ENCODE measurements at places on chromosomes 5 and 9. TPM values are rescaled to one million over a fixed set of nuclear protein-coding genes. Genes with fewer than 3 reads are reported as not detected.

DNA sequence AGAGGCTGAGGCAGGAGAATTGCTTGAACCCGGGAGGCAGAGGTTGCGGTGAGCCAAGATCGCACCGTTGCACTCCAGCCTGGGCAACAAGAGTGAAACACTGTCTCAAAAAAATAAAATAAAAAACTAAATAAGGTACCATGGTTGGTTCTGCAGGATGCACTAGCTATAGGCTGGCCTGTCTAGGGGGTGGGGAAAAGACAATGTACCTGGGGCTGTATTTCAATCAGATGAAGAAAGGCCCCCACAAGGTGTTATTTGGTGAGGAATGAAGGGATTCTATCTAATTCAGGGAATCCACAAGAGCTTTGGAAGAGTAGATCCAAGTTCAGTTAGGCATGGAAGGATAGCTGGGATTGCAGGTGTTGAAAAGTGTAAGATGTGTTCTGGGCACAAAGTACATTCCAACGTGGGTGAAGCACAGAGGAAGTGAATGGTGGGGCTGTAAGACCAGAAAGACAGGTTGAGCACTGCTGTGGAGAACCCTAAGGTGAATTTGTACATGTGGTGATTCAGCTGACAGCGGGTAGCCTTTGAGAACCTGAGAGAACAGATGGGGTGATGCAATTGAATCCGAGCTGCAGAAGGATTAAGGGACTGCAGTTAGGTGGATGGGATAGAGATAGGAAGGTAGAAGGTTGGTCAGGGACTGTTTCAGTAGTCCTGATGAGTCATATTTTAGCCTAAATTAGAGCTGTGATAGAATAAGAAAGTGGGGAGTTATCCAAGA lies 71.8 kb downstream of the CAST start:
- no peak overlapping the region for H3K4me3 ChIP-seq
- H3K27ac ChIP-seq: peak overlapping the region; percentile 52
- peaks cover under 1% of the 10 kb centered on the region for H3K36me3 ChIP-seq
- DNase-seq: peak; percentile 33
- H3K4me1 ChIP-seq: peaks cover 25% of the 10 kb centered on the region

- no peak for DNase-seq
- H3K4me1 ChIP-seq: no peaks in the 10 kb centered on the region
- no peak overlapping the region for H3K27ac ChIP-seq
- H3K27me3 ChIP-seq: no peaks in the 10 kb centered on the region
Observed at GRCh38 chr9:117858561-117858960, 154.4 kb downstream of the TLR4 start.

DNA sequence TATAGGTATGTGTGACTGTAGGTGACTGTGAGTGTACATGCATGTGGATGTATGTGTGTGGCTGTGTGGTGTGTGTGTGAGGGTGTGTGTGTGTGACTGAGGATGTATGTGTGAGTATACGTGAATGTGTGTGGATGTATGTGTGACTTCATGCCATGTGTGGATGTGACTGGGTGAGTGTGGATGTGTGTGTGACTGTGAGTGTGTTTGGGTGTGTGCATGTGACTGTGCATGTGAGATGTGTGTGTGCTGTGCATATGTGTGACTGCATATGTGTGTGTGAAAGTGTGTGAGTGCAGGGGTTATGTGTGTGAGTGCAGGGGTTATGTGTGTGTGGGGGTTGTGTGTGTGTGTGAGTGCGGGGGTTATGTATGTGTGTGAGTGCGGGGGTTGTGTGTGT lies 42.3 kb downstream of the RXRA start:
- H3K27ac ChIP-seq: peak overlapping the region; percentile 92
- no peaks in the 10 kb centered on the region for H3K36me3 ChIP-seq
- no peak overlapping the region for H3K4me3 ChIP-seq
- no peak for DNase-seq
- peaks cover 95% of the 10 kb centered on the region for H3K4me1 ChIP-seq
- no peaks in the 10 kb centered on the region for H3K27me3 ChIP-seq

Gene SLC27A6
- total RNA-seq: not detected

DNA sequence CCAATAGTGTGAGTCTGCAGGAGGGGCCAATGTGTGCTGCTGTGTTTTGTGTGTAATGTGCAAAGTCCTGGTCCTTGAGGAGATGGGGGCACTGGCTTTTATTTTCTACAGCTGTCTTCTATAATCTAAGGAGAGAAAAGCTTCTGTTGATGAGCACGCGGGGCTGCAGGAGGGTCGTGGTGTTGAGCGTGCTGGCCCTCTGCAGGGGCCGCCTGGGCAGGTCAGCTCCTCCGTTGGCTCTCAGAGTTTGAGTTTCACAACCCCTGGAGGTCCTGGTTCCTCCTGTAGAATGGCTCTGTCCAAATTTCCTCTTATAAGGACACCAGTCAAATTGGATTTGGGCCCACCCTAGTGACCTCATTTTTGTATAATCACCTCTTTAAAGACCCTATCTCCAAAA lies 12.6 kb downstream of the OR2V1 start:
- no peak for DNase-seq
- H3K4me1 ChIP-seq: no peaks in the 10 kb centered on the region
- no peaks in the 10 kb centered on the region for H3K36me3 ChIP-seq
- peaks cover 59% of the 10 kb centered on the region for H3K27me3 ChIP-seq
- no peak overlapping the region for H3K4me3 ChIP-seq
- no peak overlapping the region for H3K27ac ChIP-seq

DNA sequence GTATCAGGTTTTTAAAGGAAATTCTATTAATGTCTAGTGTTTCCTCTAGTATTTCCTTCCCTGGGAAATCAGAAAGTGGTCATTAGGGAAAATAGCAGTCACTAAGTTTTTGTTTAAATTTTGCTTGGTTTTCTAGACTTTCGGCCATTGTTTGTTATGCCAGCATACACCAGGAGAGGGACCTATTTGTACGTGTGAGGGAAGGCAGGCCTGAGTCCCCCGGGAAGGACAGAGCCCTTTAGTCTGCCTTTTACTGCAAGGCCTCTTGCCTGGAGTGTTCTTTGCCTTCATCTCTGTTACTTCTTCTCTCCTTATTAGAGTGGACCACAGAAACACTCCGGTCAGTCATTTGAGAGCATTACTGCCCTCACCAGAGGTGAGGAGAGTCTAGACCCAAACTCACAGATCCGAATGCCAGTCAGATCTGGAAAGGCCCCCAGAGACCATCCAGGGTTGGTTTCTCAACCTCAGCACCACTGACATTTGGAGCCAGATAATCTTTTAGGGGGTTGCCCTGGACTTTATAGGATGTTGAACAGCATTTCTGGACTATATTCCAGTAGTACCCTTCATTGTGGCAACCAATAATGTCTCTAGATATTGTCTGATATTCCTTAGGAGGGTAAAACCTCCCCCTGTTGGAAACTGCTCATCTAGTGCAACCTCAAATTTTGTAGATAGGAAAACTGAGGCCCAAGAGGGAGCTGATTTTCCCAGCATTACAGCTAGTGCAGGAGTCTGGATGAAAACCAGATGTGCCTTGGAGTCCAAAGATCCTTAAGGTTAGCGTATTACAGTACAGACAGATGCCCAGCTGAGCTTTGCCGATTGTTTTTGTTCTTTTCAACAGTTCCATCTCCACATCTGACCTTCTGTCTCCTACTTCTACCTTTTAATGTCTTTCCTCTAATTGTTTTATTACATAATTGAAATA lies 93.0 kb upstream of the NIPAL4 start:
- DNase-seq: no peak
- H3K4me1 ChIP-seq: peaks cover under 1% of the 10 kb centered on the region
- H3K27ac ChIP-seq: no peak overlapping the region
